CD8-positive, alpha-beta T cell (primary cell): ENCODE measurements at places on chromosomes 6 and 20.

GRCh38 chr6:129889580-129889979 lies 28.5 kb upstream of the TMEM244 start:
- DNase-seq = no peak

DNA sequence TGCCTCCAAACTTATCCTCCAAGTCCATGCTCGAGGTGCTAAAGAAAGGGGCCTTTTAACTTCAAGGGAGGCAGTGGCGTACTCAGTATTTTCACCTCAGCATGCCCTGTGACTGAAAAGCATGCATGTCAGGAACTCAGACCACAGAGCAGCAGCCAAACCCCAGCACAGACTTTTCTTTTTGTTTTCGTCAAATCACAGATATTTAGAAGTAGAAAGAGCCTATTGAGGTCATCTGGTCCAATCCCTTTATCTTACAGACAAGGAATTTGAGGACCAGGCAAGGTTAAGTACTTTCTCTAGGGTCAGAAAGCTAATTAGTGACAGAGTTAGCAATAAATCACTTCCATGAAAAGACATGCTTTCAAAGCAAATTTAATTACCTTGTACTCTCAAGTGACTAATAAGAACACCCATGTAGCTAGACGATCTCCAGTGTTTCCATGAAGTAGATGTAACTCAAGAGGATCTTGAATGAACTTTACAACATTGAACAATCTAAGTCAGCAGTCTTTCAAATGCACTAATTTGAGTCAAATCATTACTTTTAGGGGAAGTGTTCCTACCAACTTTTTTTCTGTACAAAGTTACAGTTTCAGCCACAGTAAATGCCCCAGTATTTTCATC lies 35.9 kb downstream of the MOXD1 start:
- DNase-seq = no peak

DNA sequence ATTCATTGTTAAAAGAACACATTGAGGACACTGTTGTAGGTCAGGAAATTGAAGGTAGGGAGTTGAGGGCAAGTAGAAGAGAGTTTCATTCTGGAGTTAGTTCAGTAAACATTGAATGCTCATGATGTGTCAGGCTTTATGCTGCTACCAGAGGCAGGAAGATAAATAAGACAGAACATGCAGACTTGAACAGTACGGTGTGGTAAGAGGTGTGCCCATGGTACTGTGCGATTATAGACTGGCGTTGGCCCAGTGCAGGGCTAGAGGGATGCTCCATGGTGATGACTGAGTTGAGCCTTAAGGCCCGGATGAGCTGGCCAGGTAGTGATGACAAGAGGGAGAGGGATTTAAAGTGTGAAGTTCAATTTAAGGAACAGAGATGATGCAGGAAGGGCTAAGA lies 50.8 kb downstream of the CARMIL1 start:
- no peak for DNase-seq

GRCh38 chr20:12399110-12399836 lies 481.6 kb downstream of the BTBD3 start:
- DNase-seq = no peak

DNA sequence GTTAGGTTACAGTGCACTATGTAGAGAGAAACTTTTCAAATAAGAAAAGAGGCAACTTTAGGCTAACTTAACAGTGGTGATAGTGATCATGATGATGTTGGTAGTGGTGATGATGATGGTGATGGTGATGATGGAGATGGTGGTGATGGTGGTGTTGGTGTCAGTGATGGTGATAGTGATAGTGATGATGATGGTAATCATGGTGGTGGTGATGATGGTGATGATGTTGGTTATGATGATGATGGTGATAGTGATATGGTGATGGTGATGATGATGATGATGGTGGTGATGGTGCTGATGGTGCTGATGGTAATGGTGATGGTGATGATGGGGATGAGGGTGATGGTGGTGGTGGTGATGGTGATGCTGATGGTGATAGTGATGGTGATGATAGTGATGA lies 107.4 kb downstream of the DLL1 start:
- no peak for DNase-seq

DNA sequence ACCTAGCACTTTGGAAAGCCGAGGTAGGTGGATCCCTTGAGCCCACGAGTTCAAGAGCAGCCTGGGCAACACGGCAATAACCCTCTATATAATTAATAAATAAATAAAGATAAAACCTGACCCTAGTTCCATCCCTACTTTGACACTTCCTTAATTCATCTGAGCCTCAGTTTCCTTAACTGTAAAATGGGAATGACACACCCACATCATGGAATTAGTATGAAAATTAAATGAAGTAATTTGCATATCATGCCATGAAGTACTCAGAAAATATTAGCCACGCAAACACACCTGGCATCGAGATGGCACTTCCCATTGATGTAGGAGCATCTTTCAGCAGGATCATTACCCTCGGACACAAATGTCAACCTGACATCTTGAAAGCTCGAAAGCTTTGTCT lies 19.1 kb downstream of the ZMYND8 start:
- DNase-seq = no peak

- DNase-seq = no peak
Measured at GRCh38 chr6:31652925-31653724, 664 bp upstream of the BAG6 start.

- peak; percentile 75 for DNase-seq
Measured at GRCh38 chr6:158220786-158221442, 52.8 kb downstream of the GTF2H5 start.

- DNase-seq = no peak
Measured at GRCh38 chr20:24828992-24829648, 119.9 kb upstream of the CST7 start.

- no peak for DNase-seq
Measured at GRCh38 chr6:62740596-62740995, 454.6 kb upstream of the KHDRBS2 start.

- peak; percentile 50 for DNase-seq
Measured at GRCh38 chr6:132483779-132484679, 28.9 kb downstream of the STX7 start.

DNA sequence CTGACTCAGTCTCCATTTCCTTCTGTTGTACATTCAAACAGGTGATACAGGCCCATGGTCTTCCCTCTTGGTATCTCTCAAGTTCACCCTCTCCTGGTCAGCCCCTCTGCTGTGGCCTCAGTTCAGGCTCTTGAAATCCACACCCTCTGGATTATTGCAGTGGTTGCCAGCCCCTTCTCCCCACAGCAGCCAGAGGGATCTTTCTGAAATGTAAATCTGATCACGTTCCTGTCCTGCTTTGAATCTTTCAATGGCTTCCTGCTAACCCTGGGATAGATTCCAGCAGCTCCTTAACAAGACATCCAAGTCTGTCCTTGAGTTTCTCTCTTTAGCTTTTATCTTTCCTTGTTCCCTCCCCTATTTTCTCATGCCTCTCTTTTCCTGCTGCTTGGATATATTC lies 22.2 kb downstream of the CHMP4B start:
- DNase-seq = no peak

DNA sequence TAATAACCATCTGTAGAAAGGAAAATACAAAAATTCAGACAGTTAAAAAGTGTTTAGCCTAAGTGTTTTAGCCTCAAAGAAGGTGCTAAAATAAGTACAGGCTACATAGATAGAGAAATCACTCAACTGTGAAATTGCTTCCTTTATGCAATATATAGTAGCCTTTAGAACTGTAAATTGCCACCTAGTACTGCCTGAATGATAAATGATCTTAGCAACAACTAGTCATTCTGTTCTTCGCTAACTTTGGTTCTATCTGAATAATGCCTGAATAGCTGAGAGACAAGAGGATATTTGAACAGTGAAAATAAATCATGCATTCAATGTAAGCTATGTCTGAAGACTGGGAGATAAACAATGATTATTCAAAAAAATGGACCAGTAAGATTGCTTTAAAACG lies 603.3 kb upstream of the PTCHD4 start:
- DNase-seq = no peak

DNA sequence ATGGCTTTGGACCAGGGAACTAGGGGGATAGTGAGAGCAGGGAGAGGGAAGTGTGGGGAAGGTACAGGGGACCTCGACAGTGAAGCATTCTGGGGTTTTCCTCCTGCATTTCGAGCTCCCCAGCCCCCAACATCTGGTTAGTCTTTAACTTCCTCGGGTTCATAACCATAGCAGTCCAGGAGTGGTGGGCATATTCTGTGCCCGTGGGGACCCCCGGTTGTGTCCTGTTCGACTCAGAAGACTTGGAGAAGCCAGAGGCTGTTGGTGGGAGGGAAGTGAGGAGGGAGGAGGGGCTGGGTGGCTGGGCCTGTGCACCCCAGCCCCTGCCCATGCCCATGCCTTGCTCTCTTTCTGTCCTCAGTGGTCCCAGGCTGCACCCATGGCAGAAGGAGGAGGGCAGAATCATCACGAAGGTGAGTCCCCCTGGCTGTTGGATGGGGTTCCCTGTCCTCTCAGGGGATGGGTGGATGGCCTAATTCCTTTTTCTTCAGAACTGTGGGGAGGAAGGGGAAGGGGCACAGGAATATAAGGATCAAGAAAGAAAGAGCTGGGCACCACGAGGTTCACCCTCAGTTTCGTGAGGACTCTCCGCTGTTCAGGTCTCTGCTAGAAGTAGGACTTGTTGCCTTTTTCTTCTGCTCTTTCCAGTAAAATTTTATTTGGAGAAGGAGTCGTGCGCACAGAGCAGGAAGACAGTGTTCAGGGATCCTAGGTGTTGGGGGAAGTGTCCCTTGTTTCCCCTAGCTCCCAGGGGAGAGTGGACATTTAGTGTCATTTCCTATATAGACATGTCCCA lies 4.2 kb downstream of the VEGFA start:
- DNase-seq = no peak

- DNase-seq = no peak
Measured at GRCh38 chr6:133551847-133552341, 310.7 kb downstream of the EYA4 start.

DNA sequence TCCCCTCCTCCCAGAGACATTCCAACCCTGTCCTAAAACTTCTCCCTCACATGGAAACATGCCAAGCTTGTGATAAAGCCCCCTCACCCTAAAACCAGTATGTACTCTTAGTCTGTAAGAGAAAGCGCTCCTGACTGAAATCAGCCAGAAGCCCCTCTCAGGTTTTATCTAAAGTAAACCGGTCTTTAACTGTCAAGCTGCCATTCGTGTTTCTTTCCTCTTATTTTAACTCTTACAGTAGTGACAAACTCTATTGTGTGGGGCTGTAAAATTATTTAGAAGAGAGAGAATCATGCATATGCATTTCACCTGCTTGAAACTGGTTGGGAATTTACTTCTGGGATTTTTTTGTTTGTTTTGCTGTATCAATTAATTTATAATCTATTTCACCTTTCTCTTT lies 62.7 kb downstream of the FARS2 start:
- DNase-seq = no peak

GRCh38 chr20:364905-365794 lies 15.4 kb upstream of the TRIB3 start:
- no peak for DNase-seq

DNA sequence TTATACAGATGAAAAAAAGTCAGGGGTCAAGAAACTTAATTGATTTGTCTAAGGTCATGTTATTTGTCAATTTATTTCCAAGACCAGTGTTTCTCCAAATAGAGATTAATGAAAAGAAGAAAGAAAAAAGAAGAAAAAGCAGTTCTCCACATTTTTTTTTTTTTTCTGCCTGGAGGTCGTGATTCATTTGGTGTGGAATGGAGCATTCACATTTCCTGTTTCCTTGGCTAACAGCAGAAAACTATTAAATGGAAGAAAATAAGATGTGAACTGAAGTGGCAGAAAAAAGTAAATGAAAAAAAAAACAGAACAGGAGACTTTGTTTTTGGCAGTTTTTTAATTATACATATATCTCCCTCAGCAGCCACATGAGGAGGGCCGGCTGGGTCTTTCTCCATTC lies 470.8 kb upstream of the ZNF337 start:
- DNase-seq = no peak

DNA sequence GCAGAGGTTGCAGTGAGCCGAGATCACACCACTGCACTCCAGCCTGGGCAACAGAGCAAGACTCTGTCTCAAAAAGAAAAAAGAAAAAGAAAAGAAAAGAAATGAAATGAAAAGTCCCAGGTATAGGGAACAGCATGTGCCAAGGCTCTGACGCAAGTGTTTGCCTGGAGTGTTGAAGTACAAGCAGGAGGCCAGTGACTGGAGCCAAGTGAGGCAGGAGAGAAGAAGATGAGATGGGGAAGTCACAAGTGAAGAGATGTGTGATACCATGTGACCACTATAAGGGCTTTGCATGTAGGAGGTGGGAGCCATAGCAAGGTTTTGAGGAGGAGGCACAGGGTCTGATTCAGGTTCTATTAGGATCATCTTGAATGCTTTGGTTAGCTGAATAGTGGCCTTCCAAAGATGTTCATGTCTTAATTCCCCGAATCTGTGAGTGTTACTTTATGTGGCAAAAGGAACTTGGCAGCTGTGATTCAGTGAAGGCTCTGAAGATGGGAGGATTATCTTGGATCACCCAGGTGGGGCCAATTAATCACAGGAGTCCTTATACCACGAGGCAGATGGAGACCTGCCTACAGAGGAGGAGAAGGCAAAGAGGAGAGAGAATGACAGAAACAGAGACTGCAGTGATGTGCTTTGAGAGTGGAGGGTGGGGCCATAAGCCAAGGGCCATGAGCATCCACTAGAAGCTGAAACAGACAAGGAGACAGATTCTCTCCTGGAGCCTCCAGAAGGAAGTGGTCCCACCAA lies 91.1 kb upstream of the PTPN1 start:
- DNase-seq = no peak

GRCh38 chr6:74479420-74479819 lies 726.4 kb downstream of the COL12A1 start:
- no peak for DNase-seq

- DNase-seq = no peak
Measured at GRCh38 chr6:163589387-163589786, 174.9 kb downstream of the QKI start.

- DNase-seq = peak; percentile 37
Measured at GRCh38 chr20:1391640-1392442, 1.0 kb downstream of the FKBP1A start.
